ENCODE measurements at places on chromosomes 4 and X.

GRCh38 chr4:10085386-10085785 is 31.2 kb downstream of the WDR1 start:
- no peak for DNase-seq

DNA sequence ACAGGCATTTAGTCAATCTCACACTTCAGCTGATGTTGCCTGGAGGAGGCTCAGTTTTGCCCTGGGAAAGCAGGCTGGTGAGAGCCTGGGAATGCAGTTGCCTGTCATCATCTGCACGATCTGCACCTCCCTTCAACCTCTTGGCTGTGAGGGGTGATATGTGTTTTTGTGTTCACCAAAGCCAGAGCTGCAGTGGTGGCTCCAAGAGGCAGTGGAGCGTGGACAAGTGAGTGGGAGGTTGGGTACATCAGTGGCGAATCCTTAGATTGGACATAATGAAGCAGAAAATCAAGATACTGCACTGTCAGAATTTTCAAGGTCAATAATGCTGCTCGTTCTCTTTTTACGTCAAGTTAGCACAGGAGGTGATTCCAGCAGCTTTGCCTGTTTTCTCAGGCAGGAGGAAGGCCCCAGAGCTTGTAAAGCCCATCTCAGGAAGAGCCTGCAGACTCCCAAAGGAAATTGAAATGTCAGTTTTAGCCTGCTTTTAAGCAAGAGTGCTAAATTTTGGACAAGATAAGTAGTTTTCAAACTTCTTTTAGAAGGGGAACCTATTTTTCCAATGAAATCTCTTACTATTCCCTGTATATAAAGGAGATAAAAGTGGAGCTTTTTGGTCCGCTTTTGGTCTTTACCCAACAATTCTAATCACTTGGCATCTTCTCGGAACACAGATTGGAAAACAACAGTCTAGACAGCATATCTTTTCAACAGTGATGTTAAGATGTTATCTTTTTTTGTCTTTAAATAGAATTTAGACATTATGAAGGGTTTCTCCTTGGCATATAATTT is 92.8 kb downstream of the FRAS1 start:
- no peak for DNase-seq

DNA sequence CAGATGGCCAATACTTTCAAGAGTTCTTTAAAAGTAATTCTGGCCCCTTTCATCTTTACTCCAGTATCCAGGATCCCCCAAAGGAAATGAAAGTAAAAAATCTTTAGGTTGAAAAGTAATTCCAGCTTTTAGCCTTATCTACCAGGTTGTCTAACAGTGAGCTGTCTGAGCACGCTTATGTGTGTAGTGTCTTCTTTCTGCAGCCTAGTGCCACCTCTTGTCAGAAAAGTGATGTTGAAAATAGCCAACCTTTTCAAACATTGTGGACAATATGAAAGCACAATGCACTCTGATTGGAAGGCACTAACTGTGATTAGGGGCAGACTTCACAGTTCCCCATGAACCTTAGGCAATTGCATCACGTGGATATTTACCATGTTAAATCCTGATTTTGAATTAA is 92.1 kb downstream of the RELL1 start:
- no peak for DNase-seq

GRCh38 chr4:110467400-110467799 is 8.6 kb upstream of the ENPEP start:
- DNase-seq, result no peak

DNA sequence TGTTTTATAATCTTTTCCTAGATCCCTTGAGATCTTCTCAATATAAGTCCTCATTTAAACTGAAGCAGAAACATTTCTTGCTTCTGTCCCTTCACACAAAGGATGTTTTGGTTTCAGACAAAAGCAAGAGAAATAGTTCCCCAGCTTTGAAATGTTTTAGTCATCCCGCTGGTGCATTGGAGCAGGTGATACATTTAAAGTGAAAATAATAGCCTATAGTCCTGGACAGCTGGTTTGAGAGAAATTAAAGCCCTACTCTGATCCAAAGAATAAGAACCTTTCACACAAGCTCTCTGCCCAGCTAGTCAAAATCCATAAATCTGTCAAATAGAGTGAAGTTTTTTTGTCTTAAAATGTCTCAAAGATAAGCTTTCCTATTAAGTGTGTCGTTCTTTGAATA is 79.4 kb downstream of the LUZP4 start:
- no peak for DNase-seq

DNA sequence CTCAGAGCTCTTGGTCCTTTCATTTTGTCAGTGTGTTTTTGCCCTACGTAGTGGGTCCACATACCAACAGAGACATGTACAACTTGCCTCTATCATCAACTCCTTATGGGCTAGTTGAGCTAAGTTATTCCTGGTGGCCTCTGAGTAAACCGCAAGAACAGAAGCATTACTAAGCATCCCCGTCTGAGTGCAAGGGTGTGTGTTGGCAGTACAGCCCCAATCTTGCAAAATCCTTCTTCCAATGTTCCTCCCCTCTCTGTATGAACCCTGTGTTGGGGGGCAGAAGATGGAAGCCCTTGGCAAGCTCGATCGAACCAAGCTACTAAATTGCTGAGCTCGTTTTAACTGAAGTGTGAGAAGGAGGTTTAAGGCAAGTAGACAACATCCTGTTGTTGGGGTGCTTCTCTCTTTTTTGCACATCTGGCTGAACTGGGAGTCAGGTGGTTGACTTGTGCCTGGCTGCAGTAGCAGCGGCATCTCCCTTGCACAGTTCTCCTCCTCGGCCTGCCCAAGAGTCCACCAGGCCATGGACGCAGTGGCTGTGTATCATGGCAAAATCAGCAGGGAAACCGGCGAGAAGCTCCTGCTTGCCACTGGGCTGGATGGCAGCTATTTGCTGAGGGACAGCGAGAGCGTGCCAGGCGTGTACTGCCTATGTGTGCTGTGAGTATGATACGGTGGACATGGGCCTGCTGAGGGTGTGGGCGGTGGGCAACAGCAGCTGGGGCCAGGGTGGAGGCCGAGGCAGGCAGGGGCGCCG is at the start of gene SH2D1A:
TSS of gene SH2D1A (plus strand) at position 447 of the 760 bp plus-strand sequence. CDS start at position 527, 80 bp downstream.
- no peak for DNase-seq

DNA sequence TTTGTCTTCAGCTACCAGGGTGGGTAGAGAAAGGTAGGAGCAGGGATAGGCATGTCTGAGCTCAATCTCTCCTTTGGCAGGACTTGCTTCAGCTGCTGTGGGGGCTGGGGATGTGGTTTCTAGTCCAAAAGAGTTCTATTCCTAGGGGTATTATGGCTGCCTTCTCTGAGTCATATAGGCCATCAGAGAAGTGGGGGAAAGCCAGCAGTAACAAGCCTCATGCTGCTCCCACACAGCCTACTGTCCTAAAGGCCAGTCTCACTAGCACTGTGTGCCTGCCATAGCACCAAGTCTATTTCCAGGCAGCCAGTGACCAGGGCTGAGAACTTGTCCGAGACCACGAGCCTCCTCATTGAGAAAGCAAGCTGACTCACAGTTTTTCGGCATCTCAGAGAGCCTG is 270.6 kb downstream of the DCAF12L2 start:
- no peak for DNase-seq

GRCh38 chr4:145822581-145822980 is 116.0 kb downstream of the ZNF827 start:
- DNase-seq, result no peak

GRCh38 chrX:22666441-22666840 is 333.3 kb upstream of the DDX53 start:
- no peak for DNase-seq

DNA sequence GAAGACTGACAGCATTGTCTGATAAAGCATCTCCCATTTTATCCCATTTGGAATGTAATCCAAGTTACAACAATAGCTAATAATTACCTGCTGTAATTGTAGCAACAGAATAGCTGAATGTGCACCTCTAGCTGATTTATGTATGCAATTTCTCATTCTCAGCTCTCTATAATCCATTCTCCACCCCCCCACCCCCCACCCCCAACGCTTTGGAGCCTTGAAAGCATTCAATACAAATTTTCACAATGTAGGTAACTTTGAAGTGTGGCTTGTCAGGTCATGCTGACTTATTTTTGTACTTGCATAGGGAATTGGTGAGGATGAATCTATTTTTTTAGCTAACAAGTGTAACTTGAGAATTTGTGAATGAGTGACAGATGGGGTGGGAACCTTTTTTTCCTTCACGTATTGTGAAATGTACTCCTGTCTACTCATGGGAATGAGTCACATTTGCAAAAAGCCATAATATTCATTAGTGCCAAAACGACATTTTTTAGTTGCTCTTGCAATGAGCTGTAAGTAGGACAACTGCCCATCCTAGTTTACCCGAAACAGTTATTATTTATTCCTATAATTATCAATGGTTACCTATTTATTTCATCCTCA is 159.3 kb downstream of the PALLD start:
- no peak for DNase-seq

DNA sequence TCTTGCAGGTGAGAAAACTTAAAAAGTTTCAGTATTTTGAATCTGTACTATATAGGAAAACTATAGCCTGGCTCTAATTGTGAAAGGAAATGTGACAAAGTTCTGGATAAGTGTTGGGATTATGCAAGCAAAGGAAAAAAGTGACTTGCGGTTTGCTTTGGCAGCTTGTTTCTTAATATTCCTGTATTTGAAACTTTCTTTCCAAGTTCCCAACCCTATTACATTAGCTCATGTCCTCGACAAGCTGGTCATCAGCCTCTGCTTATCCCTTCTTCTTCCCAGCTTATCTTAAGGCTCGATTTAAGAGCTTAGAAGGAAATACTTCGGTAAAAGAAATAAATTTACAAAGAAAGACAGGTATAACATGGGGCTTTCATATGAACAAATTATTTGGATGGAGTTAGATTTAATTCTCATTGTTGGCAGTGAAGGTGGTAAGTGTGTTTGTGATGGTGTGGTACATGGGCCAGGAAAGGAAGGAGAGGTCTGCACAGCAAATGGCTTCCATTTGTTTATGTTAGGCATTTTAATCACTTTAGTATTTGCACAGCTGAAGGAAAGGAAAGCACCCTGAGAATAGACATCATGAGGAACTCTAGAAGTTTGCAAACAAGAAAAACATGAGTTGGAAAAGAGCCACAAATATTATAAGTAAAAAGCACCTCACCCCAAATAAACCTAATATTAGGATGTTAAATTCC is 5.1 kb upstream of the MYOZ2 start:
- DNase-seq, result no peak

GRCh38 chr4:121977251-121978171 is 25.7 kb upstream of the TRPC3 start:
- no peak for DNase-seq

DNA sequence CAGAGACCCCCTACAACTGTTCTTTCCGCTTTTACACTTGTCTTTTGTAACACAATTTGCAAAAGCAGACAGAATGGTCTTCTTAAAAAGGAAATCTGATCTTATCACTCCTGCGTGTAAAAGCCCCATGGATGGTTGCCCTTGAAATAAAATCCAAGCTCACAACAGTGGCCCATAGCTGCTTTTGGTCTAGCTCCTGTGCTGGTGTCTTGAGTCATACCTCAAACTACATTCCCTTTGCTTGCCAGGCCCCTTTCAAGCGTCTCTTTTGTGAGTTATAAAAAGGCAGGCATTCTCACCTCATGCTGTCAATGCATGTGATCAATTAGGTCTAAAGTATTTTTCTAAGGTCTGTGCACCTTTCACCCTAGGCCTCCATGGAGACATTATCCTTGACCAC is 27.6 kb downstream of the HPGD start:
- no peak for DNase-seq

DNA sequence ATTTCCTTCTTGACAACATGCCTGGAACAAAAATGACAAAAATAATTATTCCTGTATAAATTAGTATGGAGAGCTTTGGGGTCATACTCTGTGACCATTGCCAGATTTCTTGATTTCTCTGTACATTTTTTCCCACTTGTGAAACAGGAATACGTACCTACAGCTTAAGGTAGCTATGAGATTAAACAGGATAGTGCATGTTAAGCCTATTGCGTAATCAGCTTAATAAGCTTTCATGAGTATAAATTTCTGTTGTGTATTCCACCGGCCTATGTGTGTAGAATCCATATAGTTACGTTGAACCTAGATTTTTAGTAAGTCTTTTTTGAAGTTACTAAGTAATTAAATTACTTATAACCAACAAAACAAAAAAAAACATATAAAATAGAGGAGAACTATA is 334.9 kb downstream of the DCTD start:
- DNase-seq, result no peak

DNA sequence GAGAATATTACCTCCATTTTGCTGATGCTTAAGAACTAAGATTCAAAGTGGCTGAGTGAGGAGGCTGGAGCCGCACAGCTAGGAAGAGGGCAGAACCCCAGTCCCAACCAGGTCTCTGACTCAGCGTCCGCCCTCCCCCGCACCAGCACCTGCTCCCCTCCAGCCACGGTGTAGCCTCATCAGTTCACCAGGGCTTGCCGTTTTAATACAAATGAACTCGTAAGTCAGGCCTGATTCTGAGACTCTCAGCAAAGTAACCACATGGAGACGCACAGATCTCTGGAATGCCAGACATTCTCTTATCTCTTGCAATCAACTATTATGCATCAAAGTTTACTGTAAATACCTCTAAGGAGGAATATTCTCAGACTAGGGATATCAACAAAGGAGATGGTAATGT is 52.4 kb downstream of the ENPP6 start:
- DNase-seq, result no peak

DNA sequence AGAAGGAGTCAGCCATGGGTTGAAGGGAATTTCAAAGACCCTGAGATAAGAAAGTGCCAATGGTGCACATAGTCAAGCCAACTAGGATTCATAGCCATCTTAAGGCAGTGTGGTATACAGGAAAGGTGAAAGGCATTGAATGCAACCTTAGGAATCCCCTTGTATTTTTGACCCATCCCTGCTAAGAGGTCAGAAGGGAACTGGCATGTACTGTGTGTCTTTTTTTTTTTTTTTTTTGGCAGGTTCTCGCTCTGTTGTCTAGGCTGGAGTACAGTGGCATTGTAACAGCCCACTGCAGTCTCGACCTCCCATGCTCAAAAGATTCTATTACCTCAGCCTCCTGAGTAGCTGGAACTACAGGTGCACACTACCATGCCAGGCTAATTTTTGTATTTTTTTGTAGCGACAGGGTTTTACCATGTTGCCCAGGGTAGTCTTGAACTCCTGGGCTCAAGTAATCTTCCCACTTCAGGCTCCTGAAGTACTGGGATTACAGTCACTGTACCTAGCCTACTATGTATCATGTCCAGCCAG is 40.8 kb downstream of the VSIG4 start:
- DNase-seq, result no peak

- no peak for DNase-seq
These were observed 492.9 kb downstream of the PCDH18 start for GRCh38 chr4:137039370-137039769.

- DNase-seq, result no peak
These were observed 43.0 kb downstream of the DIPK2B start for GRCh38 chrX:45157647-45158046.

DNA sequence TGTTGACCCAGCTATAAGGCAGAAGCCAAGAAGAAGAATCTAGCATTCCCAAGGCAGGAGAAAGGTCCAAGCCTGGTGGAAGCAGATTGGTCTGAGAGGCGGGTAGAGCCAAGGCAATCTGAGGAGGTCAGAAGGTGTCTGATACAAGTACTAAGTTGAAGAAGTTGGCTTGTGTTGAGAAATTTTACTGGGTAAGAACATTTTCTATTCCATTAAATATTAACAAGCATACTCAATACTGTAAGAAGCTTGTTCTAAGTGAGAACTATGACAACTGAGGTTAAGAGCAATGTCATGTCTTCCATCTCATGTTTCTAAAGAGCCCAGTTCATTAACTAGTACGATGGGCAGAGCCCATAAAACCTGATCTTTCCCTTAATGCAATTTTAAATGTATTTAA is 75.0 kb downstream of the FAM13A start:
- no peak for DNase-seq

- DNase-seq, result no peak
These were observed 105.4 kb downstream of the POLA1 start for GRCh38 chrX:24799078-24799477.

GRCh38 chr4:158861281-158861680 is 92.5 kb downstream of the FNIP2 start:
- DNase-seq, result no peak

- no peak for DNase-seq
These were observed 18.0 kb downstream of the PNMA6F start for GRCh38 chrX:153303276-153304262.

Measured in stimulated activated CD4-positive, alpha-beta T cell treated with anti-CD3 and anti-CD28 coated beads, Interleukin-1b, Interleukin-23, amount 100 ng/mL, for 1 hour (primary cell).